Caco-2 (cell line): ENCODE measurements at places on chromosomes 11 and 22.

DNA sequence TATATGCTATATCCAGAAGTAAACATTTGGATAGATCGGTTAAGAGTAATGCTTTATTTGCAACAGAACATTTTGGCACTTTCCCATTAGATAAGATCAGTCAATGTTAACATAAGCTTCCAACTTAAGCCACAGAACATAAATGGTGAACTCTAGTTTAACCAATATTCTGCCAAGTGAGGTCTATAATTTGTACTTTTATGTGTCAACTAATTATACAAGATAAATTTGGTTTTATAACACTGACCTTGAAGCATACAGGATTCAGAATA is 23.5 kb upstream of the BLID start:
- DNase-seq: no peak

DNA sequence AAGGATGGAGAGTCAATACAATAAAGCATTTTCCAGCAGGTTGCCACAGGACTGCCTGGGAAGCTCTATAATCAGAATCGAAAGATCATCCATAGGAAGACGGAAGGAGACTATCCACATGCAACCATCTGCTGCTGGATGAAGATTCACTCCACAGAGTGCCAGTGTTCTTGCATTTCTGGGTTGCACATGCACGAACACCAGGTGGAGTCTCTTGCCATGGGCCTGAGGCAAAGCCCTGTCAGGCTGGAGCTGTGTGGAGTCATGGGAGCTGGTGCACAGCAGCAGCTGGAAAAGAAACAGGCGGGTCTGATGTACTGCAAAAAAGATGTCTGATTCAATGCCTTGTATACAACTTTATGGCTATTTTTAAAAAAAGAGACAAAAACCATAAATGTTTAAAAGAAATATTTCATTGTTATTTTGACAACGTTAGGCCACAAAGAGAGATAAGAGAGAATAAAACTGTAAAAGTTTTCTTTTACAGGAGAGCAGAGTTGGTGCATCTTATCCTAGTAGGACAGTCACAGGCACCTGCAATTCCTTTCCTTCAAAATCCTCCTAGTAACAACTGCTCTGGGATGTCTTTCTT is 12.9 kb upstream of the FAT3 start:
- DNase-seq: peak; percentile 80

DNA sequence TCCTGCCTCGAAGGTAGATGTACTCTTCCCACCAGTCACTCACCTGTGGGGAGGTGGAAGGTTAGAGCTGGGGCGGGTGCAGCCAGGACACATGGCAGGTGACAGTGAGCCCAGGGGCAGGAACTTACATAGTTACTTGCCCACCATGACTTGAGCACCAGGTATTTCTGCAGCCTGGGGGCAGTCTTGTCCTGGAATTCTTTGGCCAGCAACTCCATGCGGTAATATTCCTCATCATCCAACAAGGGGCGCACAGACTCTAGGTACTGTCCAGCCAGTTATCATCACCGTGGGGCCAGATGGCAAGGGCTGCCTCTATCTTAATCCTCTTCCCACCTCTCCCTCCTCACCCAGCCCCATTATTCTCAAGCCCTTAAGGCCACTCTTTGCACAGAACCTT is 2.2 kb downstream of the CPT1B start:
- peak; percentile 67 for DNase-seq

- no peak for DNase-seq
Measured at GRCh38 chr11:117525866-117526542, 198.3 kb downstream of the CEP164 start.

DNA sequence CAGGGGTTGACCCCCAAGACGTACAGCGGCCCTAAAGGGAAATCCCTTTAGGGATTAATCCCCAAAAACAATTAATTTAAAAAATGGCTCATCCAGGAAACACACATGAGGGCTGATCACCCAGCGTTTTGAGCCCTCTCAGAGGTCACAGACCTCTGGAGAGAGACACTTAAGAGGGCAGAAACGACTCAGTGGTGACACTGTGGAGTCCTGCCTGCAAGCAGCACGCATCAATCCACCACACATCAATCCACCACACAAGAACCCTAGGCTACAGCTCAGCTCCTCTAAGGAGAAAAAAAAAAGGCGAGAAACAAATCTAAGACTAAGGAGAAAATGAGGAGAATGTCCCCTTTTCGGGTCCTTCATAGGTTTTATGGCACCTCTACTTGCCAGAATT is 12.5 kb upstream of the SELENOH start:
- DNase-seq: no peak

DNA sequence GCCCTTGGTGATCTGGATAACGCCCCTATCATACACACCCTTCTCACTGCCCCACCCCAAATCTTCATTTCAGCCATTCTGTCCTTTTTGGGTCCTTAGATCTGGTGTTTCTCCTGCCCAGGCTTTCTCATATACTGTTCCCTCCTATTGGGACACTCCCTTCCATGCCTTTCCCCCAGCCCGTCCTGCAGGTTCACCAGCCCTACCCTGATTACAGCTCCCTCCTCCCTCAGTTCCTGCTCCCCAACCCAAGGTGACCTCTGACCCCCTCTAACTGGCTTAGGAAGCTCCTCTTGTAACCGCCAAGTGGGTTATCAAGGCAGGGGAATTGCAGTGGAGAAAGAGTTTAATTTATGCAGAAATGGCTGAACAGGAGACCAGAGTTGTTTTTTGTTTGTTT is 13.0 kb downstream of the MTFP1 start:
- no peak for DNase-seq

DNA sequence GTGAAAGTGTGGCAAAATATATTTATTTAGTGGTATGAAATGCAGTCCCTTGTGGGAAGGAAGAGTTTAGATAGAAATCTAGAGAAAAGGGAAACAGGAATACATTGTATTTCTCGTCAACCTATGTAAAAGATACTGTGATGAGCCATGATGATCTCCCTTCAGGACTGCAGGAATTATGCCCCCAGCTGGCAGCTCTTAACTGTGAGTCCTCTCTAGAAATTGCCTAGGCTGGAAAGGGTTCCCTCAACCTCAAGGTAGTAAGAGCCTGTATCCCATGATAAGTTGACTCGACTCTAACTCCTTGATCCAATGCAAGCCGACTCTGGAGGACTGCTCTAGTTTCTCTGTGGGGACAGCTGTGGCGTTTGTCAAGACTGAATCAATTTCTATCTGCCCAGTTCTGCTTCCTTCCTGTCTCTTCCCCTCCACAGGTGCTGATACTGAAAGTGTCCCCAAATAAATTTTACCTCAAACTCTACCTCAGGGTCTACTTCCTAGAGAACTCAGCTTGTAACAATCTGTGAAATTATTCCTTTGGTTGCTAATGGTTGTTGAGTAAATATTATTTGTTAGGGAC is 897.3 kb downstream of the METTL15 start:
- peak; percentile 26 for DNase-seq

GRCh38 chr11:2587976-2588748 is 111.6 kb downstream of the KCNQ1OT1 start:
- no peak for DNase-seq

DNA sequence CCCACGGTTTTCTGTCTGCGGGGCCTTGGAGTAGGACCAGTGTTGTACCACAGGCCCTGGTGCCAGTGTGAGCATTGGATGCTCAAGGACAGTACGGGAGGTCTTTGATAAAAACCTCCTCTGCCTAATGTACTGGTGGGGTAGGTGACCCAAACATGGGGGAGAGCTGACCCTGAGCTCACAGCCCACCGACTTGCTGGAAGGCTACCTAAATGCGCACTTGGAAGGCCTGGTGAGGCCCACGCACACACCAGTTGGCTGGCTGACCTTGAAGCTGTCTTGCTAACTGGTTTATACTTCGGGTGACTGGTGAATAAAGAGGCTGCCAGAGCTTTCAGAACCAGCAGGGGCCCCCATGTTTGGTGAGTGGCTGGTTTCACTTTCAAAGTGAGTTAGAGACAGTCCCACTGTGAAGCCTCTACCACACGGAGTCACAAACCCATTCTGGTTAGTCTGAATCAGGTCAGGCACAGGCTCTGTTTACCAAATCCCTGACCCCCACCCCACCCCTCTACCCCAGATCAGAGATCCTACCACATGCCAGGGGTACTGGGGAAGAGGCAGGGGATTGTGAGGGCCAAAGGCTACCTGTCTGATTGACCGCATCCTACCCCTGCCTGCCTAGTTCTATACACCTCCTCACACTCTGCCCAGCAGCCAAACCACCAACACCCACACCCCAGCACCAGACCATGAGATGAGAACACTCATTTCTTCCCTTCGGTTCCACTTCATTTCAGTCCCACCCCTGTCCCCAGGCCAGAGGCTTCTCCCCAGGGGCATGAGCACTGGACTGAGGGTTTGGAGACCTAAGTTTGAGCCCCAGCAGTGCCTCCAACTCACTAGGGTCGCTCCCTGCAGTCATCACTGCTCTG is 12.7 kb upstream of the IL2RB start:
- no peak for DNase-seq

GRCh38 chr11:73200256-73200655 is 17.8 kb upstream of the P2RY2 start:
- DNase-seq: no peak

DNA sequence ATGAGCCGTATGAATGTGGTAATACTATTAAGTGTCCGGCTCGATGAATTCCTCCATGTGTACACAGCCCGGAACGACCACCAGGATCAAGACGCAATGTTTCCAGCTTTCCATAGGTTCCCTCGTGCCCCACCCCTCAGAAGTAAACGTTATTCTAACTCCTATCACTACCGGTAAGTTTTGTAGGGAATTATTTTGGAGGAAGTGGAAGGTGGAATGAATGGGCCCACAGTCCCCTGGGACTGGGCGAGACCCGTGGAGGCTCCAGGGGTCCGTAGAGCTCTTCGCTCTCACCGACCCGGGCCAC is 720 bp upstream of the FAR1 start:
- no peak for DNase-seq

DNA sequence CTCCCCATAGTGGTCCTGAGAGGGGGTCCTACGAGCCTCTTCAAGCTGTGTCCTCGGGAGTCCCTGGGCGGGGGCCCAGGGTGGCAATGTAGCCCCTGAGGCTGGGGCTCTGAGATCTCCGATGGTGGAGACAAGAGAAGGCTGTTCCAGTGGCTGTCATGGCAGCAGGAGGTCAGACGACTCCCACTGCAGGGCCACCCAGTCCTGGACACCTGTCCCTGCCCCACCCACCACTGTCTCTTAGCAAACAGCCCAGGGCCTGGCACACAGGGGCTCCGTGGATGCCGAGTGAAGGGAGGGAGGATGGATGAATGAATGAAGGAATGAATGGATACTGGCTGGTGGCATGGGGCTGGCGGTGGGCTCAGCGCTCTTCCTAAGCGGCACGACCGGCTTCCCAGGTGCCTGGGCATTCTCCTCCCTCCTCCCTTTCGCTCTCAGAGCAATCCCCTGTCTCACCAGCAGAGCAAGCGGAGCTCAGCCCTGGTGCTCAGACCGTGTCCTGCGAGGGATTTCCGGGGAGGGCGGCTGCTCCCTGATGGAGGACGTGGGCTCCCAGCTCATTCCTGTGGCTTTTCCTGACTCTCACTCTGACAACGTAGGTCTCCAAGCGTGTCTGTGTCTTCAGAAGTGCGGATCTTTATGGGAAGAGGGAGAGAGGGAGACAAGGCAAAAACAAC is 1272.6 kb downstream of the BRD1 start:
- no peak for DNase-seq

- DNase-seq: peak; percentile 32
Measured at GRCh38 chr22:47213571-47214230, 451.3 kb downstream of the TBC1D22A start.

DNA sequence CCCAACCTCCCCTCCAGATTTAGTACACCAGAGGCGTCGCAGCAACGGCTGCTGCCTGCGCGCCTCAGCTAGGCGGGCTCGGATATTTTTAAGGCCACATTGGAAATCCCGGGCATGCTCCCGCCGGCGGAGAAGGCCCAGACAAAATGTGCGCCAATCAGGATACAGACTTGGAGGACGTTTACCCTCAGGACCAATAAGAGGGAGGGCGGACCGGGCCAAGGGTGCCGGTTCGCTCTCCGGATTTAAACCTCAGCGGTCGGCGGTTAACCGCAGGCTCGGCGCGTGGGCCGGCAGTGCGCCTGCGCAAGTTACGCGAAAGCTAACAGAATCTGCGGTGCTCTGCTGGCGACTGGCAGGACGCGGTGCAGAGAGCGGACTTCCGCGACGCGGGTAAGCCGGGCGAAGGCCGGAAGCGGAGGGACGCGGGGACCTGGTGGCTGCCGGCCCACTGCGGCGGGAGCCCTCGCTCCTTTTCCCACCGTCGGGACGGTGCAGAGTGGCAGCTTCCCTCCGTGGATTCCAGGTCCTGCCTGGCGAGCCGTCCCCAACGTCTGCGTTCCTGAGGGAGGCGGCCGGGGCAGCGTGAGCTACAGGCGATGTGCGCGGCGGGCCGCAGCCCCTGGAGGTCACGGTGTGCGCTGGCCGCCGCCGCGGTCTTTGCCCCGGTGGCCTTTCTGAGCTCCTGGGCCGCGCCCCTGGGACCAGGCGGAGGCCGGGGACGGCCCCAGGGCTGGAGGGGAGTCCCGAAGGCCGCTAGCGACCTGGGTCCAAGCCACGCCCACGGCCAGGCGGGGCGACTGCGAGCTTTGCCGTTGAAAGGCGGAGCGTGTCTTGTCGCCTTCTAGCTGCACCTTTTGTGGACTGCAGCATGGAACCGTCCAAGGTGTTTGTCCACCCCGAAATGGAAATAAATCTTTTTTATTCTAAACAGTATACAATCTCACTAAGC is at the start of gene HYLS1:
Gene HYLS1 (plus strand): TSS at position 296 of the 952 bp plus-strand sequence. CDS start 11,701 bp downstream, outside the sequence.
- DNase-seq: peak; percentile 82

- peak; percentile 60 for DNase-seq
Measured at GRCh38 chr11:69667619-69668604, 7.2 kb downstream of the LTO1 start.

DNA sequence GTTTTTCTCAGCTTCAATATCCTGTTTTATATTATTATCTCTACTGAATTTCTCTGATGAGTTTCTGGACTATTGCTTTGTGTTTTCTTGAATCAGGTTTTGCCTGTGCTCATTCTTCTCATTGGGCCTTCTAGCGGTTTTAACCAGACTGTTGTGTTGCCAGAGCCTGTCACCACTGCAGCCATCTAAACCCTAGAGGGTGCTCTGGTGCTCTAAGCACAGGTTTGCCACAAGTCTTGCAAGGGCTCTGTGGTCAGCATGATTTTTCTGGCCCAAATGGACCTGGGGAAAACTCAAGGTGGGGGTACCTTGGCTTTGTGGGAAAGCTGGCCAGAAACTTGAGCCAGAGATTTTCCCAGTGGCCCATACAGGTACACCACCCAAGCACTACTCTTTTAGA is 52.4 kb upstream of the TYR start:
- DNase-seq: no peak

DNA sequence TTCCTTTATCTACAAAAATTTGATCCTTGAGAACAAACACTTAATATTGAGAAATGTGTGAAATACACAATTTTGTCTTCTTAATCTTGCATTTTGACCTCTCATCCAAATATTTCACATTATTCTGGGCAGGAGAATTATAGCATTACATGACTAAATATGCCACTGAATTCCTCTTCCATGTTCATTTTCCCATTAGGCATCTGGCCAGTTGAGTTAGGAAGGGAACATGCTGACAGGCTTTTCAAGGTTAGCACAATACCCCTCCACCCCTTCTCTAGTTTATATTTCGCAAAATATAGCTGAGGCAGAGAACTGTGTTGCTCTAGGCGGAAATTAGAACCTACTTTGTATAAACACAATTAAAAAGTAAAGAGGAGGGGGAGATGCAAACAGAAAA is 271.7 kb upstream of the ZC3H12C start:
- DNase-seq: no peak

GRCh38 chr22:47337161-47337621 is 574.7 kb downstream of the TBC1D22A start:
- no peak for DNase-seq

- no peak for DNase-seq
Measured at GRCh38 chr22:49717322-49717919, 110.3 kb downstream of the BRD1 start.

GRCh38 chr11:6307876-6308275 is 12.4 kb downstream of the CAVIN3 start:
- DNase-seq: no peak
